Caudate nucleus (tissue), 63 donors: ENCODE measurements at places on chromosomes 3 and 15.

- DNase-seq, result no peak
Observed at GRCh38 chr15:57385923-57386390, 9.7 kb downstream of the CGNL1 start.

GRCh38 chr15:36645106-36645505 lies 65.7 kb downstream of the CDIN1 start:
- DNase-seq, result no peak

DNA sequence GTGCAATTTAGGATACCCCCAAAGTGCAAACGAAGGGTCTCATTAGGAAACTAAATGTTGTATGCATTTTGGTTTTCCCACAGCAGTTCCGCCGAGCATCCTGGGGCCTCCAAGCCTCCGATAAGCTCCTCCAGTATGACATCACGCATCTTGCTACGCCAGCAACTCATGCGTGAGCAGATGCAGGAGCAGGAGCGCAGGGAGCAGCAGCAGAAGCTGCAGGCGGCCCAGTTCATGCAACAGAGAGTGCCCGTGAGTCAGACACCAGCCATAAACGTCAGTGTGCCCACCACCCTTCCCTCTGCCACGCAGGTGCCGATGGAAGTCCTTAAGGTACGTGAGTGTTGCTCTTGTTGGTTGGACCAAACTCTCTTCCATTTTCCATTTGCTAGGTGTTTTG lies 120.5 kb upstream of the SAMMSON start:
- DNase-seq, result no peak

DNA sequence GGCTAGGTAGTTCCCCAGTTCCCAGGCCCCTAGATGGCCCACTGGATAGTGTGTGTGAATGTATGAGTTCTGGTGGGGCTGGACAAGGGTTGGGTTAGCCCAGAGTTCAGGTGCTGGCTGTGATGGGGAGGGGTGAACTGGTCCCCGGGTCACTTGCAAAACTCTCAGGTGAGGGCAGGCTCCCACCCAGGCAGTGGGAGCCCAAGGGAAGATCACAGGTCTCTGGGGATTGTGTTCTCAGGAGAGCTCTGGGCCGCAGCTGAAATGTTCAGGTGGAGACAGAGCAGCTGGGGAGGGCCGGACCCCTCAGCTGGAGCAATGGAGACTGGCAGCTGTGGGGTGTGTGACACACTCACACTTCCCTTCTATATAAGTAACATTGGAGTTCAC lies 12.8 kb upstream of the FAM98B start:
- no peak for DNase-seq

DNA sequence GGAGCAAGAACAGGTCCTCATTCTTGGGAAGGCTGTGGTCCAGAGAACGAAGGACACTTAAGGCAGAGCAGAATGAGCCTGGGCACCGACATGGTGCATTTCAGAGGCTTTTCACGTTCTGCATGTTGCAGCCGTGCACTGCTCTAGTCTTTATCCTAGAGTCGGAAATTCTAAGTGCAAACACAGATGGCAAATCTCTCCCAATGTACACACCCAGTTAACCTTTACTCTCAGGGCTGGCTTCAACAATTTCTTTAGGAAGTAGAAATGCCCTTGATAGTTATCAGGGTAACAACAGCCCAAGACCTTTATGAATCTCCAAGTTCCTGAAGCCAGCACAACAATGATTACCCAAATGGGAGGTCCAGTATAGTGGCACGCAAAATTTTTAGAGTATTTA lies 39.1 kb upstream of the LRTM1 start:
- no peak for DNase-seq

DNA sequence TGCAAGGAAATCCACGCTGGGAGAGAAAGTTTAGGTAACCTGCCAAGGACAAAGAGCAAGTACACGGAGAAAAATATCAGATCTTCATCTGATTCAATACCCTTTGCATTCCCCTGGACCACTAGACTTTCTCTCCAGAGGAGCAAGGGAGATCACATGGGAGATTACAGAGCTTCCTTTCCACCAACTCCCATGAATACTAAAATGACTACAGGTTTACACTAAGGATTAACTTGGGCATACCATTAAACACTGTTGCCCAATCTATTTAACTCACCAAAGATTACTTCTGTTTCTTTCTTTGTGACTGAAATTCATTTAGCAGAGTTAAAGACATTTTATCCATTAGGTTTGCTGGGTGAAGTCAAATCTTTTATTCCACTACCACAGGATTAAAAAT lies 71.2 kb downstream of the RYK start:
- no peak for DNase-seq

- DNase-seq, result no peak
Observed at GRCh38 chr3:30098243-30098642, 508.2 kb upstream of the TGFBR2 start.

DNA sequence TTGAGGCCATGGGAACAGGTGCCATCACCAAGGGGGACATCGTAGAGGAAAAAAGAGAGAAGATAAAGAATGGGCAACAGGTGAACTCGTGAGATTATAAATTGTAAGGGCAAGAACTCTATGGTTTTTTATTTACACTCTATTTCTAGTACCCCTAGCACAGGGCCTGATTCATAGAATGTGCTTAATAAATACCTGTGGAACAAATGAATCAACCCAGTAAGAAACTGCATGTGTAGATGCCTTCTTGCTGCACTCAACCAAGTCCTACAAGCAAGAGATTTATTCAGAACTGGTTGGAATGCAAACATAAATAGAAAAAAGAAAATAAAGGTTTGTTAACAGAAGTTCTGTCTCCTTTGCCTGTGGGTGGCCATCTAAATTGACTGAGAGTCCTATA lies 18.7 kb upstream of the KPNA1 start:
- no peak for DNase-seq

GRCh38 chr3:71189480-71189879 lies 394.0 kb downstream of the FOXP1 start:
- DNase-seq, result no peak

GRCh38 chr3:190083635-190084034 lies 37.1 kb downstream of the P3H2 start:
- DNase-seq, result no peak

- no peak for DNase-seq
Observed at GRCh38 chr15:75929799-75930565, 26.3 kb downstream of the FBXO22 start.

GRCh38 chr3:168476360-168476980 lies 380.7 kb upstream of the GOLIM4 start:
- no peak for DNase-seq

- peak; percentile 37 for DNase-seq
Observed at GRCh38 chr3:9947025-9947995, 4.9 kb downstream of the PRRT3 start.

GRCh38 chr3:17645074-17645698 lies 97.2 kb downstream of the TBC1D5 start:
- no peak for DNase-seq

DNA sequence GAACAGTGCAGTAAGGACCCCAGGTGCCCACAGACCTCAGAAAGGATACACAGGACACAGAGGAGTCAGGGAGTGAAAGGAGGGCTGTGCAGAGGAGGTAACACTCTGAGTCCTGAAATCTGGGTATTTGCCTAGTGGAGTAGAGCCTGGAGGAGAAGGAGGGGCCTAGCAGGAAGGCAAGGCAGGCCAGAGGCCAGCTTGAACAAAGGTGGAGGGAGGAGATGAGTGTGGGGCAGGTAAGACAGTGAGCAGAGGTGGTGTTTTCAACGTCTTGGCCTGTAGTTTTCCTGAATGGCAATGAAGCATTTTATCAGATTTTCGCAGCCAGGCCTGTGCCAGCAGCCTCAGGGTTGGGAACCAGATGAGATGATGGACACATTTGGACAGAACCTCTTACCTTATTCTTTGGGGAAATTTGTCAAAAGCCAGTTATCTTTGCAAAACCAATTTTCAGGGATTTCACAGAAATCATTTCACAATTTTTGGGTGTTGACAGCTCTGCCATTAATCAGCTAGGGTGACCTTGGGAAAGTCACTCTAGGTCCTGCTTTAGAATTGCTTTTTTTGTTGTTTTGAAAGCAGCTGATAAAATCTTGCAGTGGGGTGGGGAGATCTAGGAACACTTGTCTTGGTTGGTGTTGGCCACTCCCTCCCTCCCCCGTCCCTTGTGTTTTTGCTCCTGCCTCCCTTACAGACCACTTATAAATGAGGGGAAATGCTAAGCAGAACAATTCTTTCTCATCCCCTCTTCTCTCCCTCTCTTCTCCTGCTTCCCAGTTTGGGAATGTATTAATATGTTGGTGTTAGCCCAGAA lies 38.4 kb downstream of the SPSB4 start:
- DNase-seq, result no peak

DNA sequence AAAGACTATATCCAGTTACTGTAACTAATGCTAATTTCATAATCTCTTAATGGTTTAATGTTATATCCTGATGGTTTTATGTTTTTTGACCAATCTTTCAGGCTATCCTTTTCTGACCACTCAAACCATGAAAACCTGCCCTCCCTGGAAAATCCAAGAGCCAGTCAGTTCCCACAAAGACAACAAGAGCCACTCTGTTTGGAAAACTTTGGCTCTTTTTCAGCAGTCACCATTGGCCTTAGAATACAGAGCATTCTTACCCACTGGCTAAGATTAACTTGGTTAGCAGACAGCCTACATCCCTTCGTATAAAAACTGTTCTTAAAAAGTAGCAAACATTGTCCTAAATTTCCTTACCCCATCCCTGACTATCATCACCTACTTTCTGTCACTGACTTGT lies 32.9 kb downstream of the ALCAM start:
- DNase-seq, result no peak

DNA sequence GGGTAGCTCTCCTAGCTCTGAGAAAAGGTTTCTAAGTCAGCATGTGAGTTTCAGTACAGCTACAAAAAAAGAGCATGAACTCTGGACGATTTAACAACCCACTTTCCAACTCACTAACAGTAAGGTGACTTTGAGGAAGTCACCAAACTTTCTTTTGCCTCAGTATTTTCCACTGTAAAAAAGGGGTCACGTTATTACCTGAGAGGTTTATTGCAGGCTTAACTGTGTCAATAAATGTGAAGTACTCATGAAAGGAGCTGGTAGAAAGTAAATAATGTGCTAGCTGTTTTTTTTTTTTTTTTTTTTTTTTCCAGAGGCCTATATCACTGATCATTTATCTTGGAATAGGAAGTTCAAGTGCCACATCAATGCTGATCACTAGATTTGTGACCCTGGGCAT lies 89.3 kb downstream of the PLSCR2 start:
- DNase-seq, result no peak

DNA sequence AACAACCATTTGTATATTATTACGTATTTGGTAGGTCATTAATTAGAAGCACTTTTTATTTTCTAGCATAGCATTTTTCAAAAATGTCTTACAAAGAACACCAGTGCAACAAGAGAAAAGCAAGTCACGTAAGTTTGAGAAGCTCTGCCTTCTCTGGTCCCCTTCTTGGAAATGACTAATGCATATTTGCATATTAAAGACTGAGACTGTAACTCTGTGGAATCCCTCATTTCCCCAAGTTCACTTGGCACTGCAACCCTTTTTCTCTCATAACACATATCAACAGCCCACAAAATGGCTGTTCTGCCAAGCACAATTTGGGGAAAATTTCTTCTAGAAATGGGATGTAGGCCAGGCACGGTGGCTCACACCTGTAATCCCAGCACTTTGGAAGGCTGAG lies 176.3 kb downstream of the ERC2 start:
- DNase-seq, result no peak

- no peak for DNase-seq
Observed at GRCh38 chr3:16118396-16118795, 56.1 kb upstream of the GALNT15 start.

DNA sequence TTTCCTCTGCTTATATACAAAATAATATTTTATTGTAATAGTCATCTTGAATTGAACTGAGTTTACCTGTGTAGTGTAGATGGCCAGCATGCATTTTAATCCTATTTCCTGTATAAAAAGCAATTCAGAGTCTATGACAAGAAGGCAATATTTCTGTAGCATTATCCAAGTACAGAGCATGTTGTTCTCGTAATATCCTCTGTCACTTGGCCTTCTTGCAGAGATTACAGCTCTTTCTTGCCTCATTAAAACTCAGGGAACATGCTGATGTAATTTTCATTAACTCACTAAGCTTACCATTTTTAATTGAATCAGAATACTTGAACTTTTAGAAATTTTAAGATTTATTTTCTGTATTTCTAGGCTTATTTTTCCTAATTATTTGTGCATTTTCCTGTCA lies 203.3 kb upstream of the AGTR1 start:
- DNase-seq, result no peak

DNA sequence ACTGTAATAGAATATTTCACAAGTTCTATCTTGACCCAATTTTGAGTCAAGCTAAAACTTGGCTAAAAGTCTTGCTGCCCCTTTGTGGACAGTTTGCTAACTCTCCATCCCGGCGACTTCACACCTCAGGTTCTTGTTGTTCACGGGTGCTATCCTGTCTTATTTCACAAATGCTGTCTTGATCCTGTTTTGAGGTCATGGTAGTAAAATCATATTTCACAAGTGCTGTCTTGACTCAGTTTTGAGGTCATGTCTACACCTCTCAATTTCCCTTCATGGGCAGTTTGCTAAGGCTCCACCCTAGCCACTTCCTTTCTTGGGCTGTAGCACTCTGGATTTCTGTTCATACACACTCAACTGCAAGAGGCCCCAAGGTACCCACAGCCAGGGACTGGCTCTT lies 45.0 kb upstream of the GK5 start:
- no peak for DNase-seq

- DNase-seq, result no peak
Observed at GRCh38 chr3:47652142-47652541, 73.5 kb upstream of the CSPG5 start.

- DNase-seq, result no peak
Observed at GRCh38 chr3:34925851-34926250, 713.5 kb upstream of the ARPP21 start.

- no peak for DNase-seq
Observed at GRCh38 chr15:101250341-101250831, 1.5 kb downstream of the CHSY1 start.

DNA sequence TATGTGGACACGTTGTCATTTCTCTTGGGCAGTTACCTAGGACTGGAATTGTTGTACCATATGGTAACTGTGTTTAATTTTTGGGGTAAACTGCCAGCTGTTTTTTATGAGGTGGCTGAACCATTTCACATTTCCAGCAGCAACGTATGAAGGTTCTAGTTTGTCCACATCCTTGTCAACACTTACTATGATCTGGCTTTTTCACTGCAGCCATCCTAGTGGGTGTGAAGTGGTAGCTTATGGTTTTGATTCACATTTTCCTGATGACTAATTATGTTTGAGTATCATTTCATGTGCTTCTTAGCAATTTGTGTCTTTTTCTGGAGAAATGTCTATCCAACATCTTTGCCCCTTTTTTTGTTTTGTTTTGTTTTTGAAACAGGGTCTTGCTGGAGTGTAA lies 96.2 kb downstream of the VGLL4 start:
- no peak for DNase-seq

GRCh38 chr3:173892547-173892946 lies 495.0 kb downstream of the NLGN1 start:
- DNase-seq, result no peak
